ENCODE measurements at places on chromosomes 7 and 10.

DNA sequence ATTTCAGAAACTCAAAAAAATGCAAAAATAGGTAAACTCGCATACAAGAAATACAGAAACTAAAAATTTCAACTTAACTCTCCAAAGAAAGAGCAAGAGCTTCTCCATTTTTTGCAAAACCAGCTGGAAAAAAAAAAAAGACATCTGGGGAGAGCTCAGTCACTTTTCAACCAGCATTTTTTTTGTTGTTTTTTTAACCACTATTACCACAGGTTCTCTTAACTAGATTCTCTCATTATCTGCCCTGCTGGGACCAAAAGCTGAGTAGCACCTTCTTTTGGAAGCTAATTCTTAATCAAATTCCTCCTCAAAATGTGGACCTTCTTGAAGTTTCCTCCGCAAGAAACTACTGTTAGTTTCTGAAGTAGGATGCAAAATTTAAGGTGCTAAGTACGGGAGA lies 14.2 kb downstream of the IGF2BP3 start:
- no peak for DNase-seq

DNA sequence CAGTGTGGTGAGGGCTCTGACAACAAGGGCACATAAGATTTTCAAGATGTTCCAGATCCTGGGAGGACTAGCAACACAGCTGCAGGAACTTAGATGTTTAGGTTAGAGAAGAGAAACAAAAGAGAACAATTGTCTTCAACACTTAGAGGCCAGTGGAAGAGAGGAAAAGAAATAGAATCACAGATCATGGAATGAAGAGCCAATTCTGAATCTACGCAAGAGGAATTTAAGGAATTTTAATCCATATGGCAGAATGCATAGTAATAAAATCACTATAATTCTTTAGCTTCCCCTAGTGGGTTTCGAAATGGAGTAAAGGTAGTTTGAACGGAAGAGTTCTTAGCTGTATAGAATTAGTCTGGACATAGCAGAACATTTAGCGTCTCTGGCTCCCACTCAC lies 114.6 kb upstream of the LRRTM3 start:
- DNase-seq, result no peak

- no peak for DNase-seq
Measured at GRCh38 chr10:132521041-132521465, 16.5 kb upstream of the INPP5A start.

DNA sequence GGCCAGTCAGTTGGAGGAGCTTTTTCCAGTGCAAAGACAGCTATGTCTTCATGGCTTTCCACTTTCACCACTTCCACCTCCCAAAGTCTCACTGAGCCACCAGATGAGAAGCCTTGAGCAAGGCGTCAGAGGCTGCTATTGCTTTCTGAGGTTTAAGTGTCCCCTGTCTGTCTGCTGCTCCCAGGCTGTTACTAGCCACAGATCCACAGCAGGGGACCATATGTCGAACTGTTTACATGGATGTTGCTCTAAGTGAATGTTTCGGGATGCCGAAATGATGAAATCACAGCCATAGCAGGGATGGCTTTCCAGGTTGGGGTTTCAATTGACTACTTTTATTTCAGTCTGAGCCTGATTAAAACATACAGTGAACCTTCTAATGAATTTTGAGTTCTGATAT lies 88.5 kb downstream of the AVL9 start:
- DNase-seq, result no peak

DNA sequence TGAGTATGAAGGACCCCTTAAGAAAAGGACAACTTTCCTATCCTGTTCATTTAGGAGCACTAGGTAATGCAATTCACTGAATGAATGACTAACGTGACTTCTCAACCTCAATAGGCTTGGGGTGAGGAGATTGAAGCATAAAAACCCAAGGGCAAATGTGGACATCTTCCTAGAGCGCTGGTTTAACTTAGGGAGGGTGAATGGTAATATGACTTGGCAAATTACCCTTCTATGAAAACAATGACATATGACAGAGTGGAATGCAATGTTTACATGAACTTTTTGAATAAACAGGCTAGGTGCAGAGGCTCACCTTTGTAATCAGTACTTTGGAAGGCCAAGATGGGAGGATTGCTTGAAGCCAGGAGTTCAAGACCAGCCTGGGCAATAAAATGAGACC lies 83.9 kb upstream of the ANK3 start:
- DNase-seq, result no peak

- no peak for DNase-seq
Measured at GRCh38 chr10:23779301-23779700, 340.4 kb downstream of the OTUD1 start.

- peak; percentile 14 for DNase-seq
Measured at GRCh38 chr10:130637089-130637676, 501.0 kb downstream of the GLRX3 start.

DNA sequence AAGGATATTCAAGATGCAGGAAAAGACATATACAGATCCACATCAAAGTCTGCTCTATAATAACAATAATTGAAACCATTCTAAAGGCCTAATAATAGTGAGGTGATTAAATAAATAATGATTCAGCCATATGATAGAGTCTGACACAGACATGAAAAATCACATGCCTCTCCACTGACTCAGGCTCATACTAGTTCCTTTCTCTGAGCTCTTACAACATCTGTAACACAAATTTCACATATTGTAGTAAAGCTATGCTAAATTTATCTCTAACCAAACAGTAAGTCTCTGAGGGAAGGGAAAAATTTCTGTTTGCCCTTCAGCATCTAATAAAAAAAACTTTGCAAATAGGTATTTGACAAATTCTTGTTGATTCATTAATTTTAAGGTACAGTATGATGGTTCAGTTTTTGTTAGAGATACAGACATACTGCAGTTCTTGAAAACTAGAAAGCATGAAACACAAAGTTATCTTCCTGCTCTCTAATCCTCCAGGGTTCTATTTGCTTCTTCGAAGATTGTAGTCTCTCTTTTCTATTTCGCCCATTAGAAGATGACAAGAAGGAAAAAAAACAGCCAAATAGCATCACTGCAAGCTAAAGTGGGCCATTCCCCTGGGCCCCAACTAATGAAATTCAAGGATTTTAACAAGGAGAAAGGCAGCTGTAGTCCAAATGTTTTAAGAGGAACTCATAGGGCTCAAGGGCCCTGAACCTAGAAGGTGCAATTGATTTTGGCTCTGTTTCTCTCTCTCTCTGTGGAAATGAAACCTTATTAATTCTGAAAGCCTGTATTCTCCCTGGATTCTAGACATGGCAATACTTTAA lies 53.9 kb downstream of the CUBN start:
- peak; percentile 78 for DNase-seq

DNA sequence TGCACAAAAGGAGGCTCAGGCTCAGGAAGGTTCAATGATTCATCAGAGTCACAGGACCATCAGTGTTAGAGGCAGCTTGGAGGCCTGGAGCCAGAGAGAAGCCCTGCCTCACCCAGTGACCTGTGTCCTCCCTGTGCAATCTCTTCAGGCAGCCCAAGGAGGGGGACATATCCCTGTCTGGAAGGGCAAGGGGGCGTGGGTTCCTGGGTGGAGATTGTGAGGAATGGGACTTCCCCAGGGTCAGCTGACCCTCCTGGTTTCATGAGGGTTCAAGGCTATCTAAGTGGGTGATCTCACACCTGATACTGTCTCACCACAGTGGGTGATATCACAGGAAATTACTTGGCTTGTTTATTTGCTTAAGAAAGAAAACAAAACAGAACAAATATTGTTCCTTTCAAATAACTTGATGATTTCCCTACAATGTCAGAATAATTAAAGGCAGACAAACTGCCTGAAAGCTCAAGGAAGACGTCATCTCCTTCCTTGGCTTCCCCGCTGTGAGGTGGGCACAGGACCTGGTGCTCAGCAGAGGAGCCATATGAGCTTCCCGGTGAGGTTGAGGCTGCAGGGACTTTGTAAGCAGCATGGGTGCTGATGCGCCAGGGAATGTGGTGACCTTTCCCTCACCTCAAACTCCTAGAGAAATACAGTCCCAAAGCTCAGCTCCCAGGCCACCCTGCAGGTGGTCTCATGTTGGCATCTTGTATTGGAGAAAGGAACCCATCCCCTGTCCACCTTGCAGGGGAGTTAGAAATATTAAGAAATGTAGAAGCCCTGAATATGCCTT lies 763.2 kb downstream of the GRID1 start:
- no peak for DNase-seq

GRCh38 chr7:129553899-129554461 lies 51.6 kb downstream of the SMKR1 start:
- DNase-seq, result peak; percentile 16

GRCh38 chr10:61452151-61452651 lies 980 bp downstream of the TMEM26 start:
- peak; percentile 27 for DNase-seq

- DNase-seq, result no peak
Measured at GRCh38 chr7:112511451-112512202, 30.8 kb downstream of the LSMEM1 start.

GRCh38 chr10:122164815-122165483 lies 106.1 kb upstream of the BTBD16 start:
- no peak for DNase-seq

Measured in suppressor macrophage treated with lipopolysaccharide for 1 hour (primary cell).